Ammon's horn (tissue), 1 donor: ENCODE measurements at places on chromosomes 6 and 20.

GRCh38 chr6:27532820-27533538, 60.1 kb upstream of the ZNF184 start:
- DNase-seq: no peak

GRCh38 chr6:169787797-169788196, 36.4 kb downstream of the ERMARD start:
- no peak for DNase-seq

GRCh38 chr6:4017834-4018170, 61.1 kb downstream of the FAM217A start:
- DNase-seq: no peak

- DNase-seq: peak; percentile 44
Measured at GRCh38 chr6:113182370-113183141, 674.6 kb upstream of the MARCKS start.

DNA sequence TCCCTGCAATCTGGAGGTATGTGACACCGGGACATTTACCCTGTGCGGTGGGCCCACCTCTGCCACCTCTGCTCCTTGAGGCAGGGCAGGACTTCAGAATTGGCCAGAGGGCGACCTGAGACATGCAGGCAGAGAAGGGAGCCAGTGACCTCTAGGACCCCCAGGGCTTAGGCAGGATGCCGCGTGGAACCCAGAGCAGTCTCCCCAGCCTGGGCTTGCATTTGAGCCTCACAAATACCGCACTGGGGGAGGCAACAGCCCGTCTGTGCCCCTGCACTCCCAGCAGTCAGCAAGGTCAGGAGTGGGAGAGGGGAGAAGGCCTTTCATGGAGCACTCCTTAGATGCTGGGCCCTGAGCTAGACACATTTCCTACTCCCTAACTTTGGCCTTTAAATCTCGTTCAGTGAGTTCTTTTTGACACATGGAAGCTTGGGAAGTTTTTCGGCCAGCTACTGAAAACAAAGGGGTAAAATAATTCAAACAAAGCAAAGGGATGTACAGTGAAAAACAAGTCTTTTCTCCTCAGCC, 41.7 kb downstream of the C20orf203 start:
- DNase-seq: no peak

- DNase-seq: peak; percentile 57
Measured at GRCh38 chr20:3687655-3688054, 5.8 kb upstream of the ADAM33 start.

- peak; percentile 52 for DNase-seq
Measured at GRCh38 chr6:15036690-15037245, 209.1 kb upstream of the JARID2 start.

- DNase-seq: no peak
Measured at GRCh38 chr6:2899596-2899995, 3.5 kb downstream of the SERPINB9 start.

GRCh38 chr20:34824026-34824425, 1.4 kb downstream of the NCOA6 start:
- no peak for DNase-seq

- DNase-seq: no peak
Measured at GRCh38 chr6:165478581-165478980, 169.2 kb upstream of the C6orf118 start.

DNA sequence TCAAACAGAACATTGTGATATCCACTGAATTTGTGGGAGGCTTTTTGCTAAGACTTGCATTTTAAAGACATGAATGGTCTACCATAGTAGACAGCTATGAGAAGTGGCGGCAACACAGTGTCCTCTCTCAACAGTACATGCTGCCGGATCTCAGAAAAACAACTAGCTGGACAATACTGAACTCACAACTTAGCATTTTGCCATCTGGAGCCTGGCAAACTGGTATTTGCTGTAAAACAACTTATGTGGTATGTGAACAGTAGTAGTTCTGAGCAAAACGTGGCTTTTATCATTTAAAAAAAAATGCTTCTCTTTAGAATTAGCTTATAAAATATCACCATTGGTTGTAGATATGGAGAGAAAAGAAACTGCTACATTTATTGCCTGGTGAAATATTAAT, 3.3 kb upstream of the PXDC1 start:
- no peak for DNase-seq

DNA sequence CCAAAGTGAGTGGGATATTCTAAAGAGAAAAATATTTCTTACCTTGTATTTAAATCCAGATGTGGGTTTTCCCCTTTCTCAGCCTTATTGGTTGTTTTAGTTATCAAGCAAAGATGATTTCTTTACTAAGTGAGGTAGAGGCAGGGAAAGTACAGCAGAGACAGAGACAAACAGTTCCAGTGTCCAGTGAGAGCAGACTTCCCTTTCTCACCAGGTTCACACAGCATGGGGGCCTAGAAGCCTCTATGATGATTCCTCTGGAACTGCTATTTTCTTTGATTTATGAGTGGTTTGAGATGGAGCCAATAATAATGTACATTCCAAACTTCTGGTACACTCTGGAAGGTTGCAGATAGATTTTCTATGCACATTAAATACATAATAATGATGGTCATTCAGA, 234.0 kb upstream of the MARCKS start:
- DNase-seq: no peak

DNA sequence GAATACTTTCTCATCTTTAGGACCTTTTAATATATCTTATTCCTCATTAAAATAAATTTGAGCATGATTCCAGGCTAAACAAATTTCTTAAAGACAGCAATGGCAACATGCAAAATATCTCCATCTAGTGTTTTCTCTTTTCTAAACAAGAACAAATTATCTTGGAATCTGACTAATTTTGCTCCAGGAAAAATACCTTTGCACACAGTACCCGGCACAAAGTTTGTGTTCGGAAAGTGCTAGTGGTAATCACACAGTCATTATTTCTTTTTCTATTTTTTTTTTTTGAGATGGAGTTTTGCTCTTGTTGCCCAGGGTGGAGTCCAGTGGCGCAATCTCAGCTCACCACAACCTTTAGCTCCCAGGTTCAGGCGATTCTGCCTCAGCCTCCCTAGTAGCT, 8.2 kb upstream of the EFHC1 start:
- DNase-seq: no peak

DNA sequence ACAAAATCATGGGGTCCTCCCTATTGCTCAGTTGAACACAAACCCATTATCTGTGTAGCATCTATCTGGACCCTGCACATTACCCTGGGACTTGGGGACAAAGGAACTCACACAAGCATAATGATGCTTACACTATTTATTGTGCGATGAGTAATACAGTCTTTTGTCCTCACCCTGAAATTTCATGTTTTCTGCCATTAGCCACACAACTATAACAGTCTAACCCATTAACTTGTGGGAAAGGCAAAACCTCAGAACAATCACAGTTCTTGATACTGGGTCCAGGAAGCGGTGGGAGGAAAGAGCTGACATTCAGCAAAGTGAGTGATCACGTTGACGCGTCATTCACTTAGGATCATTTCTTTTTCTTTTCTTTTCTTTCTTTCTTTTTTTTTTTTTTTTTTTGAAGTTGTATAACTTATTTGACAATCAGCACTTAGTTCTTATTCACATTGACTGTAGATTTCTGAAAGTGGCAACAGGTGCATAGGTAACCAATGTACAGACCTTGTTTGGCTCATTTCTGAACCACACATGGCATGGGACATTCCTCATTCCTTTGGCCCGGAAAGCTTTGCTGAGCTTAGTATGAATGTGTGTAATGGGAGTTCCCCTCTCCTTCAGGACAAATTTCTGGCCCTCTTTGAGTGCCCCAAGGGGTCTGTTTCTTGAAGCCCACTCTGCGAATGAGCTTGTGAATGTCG, 94.8 kb upstream of the CNKSR3 start:
- no peak for DNase-seq

GRCh38 chr20:16314320-16314719, 258.9 kb downstream of the KIF16B start:
- no peak for DNase-seq

DNA sequence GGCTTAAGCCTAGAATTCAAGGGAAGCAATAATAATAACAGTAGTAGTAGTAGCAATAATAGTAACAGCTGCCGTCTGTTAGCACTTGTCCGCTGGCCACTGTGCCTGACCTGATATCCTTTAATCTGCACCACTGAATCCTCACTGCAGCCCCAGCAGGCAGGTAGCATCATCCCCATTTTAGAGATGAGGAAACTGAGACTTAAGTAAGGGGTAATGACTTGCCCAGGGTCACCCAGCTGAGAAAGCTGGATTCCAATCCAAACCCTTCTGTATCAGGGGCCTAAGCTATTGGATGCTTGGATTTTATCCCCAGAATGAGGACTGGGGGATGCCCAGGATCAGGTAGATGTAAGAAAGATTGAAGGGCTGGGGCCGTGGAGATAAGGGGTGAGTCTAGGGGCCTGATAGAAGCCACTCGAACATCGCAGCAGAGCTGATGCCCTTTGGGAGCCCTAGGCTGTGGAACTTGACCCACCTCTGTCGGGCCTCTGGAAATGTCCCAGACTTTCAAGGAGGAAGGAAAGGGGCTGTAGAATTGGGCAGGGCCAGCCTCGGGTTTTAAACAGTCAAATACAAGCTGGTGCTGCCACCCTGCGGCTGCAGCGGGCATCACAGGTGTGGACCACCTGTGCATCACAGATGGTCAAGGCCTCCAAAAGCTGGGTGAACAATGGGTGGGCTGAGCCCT, 102.1 kb upstream of the MYL9 start:
- DNase-seq: peak; percentile 61

DNA sequence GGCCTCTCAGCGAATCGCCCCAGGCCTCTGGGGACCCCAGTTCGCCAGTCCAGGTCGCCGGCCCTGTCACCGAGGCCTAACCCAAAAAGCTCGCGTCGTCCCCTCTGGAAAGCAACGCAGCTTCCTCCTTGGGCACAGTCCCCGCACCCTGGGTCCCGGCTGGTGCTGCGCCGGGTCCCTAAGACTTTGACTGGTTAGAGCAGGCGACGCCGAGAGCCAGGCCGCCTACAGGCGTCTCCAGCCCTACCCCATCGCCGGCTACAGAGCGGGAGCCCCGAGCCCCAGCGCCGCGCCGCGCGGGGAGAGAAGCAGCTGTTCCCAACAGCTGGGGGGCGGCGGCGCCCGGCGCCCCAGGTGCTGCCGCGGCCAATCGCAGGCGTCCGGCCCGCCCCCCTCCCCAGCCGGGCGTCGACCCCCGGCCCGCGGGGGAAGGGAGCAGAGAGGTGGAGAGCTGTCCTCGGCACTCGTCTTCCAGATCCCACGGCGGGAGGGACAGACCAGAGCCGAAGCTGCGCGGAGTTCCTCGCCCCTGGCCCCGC, 540 bp upstream of the RBM24 start:
- no peak for DNase-seq

- no peak for DNase-seq
Measured at GRCh38 chr6:13101409-13101808, 226.9 kb downstream of the TBC1D7 start.

- DNase-seq: peak; percentile 24
Measured at GRCh38 chr6:4577406-4577805, 198.8 kb upstream of the CDYL start.

DNA sequence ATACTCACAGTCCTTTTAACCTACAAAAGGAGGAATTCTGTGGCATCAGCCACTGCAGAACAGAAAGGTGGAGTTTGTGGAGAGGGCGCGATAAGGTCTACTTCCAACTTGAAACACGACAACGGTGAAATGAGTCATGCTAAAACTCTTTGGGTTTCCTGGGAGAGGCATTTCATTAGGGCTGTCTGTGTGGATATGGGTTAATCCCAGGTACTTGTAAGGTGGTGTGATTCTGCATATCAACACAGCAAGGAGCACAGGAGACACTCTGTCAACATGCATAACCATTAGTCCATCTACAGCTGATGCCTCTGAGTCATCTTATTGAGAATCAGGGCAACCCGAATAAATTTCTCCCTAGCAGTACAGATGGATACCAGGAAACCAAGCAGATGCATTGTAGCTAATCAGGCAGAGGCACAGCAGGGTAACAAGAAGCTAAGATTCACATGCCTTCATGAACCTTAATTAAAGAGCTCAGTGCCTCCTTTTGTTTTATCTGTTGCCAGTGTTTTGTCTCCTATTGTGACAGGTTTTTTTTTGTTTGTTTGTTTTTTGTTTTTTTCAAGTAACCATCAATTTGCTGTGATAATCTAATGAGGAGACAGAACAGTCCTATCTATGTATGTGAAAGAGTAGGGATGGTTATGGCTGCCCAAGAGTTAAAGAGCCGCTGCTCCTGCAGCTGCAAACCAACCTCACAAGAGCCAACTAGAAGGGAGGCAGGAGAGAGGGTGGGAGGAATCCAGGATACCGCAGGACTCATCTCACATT, 315.8 kb upstream of the SOX4 start:
- DNase-seq: peak; percentile 35

DNA sequence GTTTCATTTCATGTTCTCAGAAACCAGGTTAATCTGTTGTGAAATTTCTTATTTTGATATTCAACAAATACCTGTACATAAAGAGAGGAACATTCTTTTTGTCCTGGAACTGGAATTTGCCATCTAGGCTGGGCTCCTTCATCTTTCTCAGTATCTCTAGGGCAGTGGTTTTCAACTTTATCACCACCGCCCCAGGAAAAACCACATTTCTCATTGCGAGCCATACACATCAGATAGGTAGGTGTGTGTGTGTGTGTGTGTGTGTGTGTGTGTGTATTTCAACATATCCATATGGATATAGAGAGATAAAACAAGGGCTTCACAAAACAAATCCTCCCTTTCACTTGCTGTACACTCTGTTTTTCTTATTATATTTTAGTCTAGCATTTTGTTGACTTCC, 24.1 kb downstream of the BFSP1 start:
- no peak for DNase-seq

DNA sequence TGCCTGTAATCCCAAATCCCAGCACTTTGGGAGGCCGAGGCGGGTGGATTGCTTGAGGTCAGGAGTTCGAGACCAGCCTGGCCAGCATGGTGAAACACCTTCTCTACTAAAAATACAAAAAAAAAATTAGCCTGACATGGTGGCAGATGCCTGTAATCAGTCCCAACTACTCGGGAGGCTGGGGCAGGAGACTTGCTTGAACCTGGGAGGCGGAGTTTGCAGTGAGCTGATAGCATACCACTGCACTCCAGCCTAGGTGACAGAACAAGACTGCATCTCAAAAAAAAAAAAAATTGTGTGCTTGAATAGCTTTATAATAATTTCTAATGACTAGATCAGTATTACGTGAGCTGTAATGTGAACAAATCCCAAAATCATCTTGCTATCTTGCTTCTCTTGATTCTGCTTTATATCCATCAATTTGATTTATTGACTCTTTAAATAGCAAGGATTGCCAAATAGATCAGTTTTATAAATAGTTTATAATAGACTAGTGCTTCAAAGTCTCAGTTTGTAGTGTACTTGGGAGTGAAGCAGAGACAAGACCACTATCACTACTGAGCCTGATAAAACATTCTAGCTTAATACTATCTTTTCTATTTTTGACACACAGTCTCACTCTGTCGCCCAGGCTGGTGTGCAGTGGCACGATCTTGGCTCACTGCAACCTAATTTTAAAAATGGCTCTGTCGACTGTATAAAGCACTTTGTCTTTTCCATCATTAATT, 7.1 kb downstream of the AMD1 start:
- DNase-seq: no peak

GRCh38 chr6:116887894-116888293, 10.9 kb downstream of the RFX6 start:
- DNase-seq: no peak

DNA sequence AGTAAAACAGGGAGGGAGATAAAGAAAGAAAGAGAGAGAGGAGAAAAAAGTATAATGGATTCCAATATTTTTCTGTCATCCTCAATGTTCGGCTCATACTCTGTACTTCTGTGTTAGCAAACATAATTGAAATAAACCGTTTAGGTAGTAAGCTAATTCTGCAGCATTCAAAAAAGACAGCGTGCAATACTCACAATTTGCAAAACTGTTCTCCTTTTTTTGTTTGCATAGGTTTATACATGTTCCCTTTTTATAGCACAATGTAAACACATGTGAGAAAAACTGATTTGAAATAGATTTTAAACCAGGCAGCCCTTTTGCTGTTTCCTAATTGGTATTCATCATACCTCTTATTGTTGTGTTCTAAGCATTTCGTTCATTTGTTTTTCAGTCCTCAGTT, 188.9 kb downstream of the PLCB1 start:
- no peak for DNase-seq
